ENCODE measurements at places on chromosomes 4 and X.
A peak's percentile ranks its signal among the peaks of the same experiment; 100 is the strongest.

- no peak for DNase-seq
Observed at GRCh38 chr4:118193421-118193820, 159.1 kb downstream of the NDST3 start.

DNA sequence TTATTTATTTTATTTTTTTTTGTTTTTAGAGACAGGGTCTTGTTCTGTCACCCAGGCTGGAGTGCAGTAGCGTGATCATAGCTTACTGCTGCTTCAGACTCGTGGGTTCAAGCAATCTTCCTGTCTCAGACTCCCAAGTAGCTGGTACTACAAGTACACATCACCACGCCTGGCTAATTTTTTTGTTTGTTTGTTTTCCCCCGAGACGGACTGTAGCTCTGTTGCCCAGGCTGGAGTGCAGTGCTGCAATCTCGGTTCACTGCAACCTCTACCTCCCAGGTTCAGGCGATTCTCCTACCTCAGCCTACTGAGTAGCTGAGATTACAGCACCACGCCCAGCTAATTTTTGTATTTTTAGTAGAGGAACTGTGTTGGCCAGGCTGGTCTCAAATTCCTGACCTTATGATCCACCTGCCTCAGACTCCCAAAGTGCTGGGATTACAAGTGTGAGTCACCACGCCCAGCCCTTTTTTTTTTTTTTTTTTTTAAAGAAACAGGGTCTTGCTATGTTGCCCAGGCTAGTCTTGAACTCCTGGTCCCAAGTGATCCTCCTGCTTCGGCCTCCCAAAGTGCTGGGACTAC lies 32.2 kb downstream of the COPS4 start:
- no peak for DNase-seq

DNA sequence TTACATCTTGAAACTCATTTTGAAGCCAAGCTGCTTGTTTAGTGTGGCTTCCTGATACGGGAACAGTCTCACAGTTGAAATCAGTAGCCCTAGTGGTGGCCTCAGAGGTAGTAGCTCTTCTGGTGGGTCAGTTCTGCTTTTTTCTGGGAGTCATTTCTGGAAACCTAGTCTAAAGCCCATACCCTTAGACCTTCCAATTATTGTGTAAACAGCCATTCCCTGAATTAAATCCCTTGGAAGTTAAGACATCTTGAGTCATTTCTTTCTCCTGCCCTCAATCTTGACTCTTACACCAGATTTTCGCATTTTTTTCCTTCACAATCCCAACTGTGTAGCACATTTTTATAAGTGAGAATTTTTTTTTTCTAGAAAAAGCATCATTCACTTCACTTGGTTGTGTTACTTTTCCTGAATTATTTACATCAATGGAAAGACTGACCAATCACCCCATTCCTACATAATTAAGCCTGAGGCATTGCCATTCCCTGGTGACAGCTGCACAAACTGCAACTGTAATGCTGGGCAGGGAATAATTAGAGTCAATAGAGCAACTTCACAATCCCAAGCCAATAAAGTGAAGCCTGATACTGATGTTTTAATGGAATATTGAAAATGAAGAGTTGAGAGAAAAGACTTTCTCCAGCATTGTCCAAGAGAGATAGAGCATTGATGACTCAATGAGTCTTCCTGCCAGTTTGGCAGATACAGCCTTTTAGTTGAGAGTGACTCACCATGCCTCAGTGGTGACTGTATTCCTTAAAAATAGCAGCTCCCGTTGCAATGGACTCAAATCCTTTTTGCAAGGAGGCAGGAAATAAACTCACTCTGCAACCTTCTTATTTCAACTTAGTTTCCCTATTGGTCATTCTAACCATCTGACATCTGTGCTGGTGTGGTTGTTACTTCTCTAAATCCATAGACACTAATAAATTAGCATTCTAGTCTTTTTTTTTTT lies 13.0 kb upstream of the SEPSECS start:
- peak; percentile 68 for DNase-seq

DNA sequence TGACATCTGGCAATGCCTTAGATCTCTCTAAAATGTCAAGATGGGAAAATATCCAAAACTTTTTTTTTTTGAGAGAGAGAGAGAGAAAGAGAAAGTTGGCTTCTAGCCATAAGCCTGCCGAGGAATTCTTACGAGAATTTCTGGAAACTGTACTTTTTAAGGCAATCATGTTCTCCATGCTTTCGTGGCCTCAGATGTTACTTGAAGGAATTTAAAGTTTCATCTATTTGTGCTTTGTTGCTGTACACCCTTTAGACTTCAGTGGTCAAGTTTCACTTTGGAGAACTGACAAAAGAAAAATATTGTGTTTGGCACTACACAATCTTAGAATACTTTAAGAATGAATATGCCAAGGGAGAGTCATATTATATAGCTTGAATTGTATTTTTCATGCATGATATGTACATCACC lies 53.9 kb downstream of the FAT4 start:
- no peak for DNase-seq

GRCh38 chr4:36333303-36333877 lies 52.0 kb downstream of the DTHD1 start:
- no peak for DNase-seq

DNA sequence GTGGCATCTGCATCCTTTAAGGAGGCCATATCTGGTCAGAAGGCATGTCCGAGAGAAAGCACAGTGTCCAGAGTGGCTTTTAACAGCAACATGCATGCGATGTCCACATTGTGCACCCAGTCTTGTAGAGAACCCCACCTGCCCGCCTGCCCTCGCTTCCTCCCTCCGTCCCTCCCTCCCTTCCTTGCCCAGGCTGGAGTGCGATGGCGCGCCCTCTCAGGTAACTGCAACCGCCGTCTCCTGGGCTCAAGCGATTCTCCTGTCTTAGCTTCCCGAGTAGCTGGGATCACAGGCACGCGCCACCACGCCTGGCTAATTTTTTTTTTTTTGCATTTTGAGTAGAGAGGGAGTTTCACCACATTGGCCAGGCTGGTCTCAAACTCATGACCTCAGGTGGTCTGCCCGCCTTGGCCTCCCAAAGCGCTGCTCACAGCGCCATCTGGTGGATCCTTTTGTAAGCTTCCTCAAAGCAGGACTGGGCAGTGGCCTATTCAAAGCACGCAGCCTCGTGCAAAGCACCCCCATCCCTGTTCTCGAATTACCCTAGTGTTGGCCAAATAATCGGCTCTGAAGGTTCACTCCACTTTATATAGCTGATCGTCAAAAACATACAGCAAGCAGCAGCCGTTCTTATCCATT lies 15.0 kb downstream of the BRCC3 start:
- peak; percentile 12 for DNase-seq

- no peak for DNase-seq
Observed at GRCh38 chr4:76736414-76736813, 161.5 kb downstream of the SOWAHB start.

DNA sequence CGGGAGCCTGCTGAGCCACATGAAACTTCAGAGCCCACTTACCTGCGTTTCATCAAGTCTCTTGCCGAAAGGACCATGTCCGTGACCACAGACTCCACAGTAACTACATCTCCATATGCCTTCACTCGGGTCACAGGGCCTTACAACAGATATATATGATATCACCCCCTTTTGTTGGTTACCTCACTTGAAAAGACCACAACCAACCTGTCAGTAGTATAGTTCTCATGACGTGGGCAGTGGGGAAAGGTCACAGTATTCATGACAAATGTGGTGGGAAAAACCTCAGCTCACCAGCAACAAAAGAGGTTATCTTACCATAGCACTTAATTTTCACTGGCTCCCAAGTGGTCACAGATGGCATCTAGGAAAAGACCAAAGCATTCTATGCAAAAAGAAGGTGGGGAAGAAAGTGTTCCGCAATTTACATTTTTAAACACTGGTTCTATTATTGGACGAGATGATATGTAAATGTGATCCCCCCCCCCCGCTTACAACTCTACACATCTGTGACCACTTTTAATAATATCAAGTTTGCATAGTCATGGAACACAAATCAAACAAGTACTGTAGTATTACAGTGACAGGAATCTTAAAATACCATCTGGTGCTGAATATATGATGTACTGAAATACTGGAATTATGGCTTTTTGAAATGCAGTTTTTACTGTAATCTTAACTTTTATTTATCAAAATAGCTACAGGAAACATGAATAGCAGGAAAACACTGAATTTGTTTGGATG lies 129.9 kb downstream of the TET2 start:
- DNase-seq = no peak
